Amniotic epithelial cell (primary cell): ENCODE measurements at places on chromosomes 13 and 19.

DNA sequence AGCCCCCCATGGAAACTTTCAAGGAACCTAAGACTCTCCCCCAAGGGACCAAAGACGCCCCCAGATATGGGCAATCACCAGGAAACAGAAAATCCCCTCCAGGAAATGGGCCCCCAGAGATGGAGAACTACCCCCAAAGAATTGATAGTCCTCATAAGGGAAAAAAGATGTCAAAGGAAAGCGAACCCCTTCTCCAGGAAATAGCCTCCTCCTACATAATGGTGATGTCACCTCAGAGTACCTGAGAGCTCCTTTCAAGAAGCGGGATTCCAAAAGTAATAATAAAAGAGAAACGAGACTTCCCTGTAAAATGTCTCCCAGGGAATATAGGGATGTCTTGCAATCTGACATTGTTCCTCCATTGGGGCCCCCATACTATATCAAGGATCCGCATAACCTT lies 1.1 kb downstream of the CDKN2D start:
- no peak for DNase-seq

- no peak for DNase-seq
These were observed 166.2 kb downstream of the ZIC5 start for GRCh38 chr13:99805361-99805760.

GRCh38 chr13:26061947-26062346 lies 10.1 kb upstream of the SHISA2 start:
- peak; percentile 73 for DNase-seq

DNA sequence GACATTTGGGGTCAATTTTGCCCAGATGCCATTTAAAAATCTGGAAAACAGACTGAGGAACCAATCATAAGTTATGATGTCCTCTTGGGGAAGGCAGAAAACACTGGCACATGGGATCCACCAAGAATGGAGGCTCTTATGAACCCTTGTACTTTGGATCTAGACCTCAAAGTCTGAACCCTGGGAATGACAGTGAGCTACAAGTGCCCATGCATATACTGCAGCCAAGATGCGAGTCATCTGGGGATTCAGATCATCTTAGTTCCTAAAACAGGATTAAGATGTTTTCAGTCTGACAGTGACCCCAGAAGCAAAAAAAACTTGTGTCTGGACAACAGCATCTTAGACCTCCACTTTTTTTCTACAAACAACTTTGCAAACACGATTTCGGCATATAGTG lies 100.2 kb upstream of the SIAH3 start:
- peak; percentile 15 for DNase-seq

- DNase-seq, result peak; percentile 78
These were observed 1.2 kb downstream of the APLP1 start for GRCh38 chr19:35869327-35870123.

DNA sequence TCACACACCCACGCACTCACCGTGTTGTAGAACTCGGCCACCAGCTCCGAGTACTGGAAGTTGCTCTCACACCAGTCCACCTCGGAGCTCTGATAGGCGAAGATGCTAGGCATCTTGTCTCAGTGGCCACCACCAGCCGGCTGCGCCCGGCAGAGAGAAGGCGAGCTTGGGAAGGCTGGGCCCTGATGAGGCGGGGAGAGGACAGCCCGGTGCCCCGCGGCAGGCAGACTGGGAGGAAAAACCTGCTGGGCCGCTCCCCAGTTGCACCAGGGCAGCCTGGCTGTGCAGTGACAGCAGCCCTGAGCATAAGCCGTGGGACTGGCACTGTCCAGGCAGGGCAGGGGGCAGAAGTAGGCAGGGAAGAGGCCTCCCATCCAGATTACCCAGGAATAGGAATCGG lies at the start of gene ACER1:
TSS of gene ACER1 (minus strand) at position 174 of the 400 bp plus-strand sequence. CDS start at position 113, 61 bp downstream.
- no peak for DNase-seq

DNA sequence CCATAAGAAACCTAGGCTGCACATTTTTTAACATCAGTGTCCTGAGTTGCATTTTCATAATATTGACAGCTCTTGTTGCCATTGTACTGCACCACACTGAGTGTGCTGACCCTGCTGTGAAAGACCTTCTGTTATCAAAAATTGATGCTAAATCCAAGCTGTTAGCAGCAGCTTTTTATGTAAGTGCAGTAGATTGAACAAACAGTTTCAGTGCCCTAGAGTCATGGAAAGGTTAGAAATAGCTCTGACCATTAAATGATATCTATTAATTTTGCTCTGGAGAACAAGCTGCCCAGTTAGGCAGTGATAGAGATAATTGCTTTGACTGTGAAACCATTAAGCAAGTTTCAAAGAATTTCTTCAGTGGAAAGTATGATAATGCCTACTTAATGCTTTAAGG lies 1289.2 kb upstream of the PCDH20 start:
- DNase-seq, result no peak

DNA sequence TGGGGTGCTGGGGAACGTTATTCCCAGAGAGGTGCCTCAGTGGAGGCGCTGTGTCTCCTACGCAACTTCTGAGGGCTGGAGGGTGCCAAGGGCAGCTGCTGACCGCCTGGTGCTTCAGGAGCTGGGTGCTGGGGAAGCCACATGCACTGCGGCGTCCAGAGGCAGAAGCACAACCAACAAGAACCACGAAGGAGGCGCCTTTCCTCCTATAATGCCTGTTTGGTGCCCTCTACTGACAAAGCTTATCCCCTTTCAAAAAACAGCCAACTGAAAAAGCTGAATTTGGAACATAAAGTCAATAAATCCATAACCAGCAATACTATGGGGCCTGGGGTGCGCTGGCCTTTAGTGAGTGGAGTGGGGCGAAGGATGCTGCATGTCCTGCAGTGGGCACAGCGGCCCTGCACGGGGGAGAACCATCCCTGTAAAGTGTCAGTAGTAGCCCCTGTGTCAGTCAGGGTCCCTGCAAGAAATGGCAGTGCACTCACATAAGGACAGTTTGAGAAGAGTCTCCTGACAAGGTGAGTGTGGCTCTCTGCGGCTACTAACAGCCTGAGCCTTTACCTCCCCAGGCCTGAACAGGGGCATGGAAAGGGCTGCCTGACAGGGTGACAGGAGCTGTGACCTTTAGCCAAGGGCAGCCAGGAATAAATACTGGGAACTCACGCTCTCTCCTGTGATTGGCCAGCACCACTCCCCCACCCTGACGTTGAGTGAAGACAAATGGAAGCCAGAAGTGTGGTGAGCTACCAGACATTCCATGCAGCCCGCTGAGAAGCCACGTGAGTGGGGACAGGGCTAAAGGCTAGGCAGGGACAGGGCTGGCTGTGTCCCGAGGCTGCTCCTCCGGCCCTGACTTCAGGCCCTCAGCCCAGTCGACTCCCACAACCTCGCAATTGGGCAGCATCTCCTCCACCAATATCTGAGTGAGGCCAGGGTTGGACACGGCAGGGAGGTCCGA lies 4.5 kb upstream of the B3GNT8 start:
- peak; percentile 64 for DNase-seq

GRCh38 chr19:13163609-13164342 lies 13.6 kb downstream of the IER2 start:
- DNase-seq, result peak; percentile 94

- DNase-seq, result peak; percentile 82
These were observed 8.7 kb downstream of the BCL3 start for GRCh38 chr19:44757057-44757734.

DNA sequence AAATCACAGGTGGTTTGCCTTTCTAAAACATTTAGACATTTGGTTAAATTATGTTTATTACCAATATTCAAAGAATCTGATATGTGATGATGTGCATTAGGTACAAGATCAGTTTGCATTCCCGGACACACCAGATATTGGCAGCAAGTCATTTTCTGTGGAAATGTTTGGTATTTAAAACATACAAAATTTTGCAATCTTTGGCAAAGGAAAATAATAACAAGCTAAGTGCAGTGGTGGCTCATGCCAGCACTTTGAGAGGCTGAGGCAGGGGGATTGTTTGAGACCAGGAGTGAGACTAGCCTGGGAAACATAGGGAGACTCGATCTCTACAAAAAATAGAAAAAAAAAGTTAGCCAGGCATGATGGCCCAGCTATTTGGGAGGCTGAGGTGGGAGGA lies 29.1 kb upstream of the TSC22D1 start:
- DNase-seq, result no peak

- DNase-seq, result no peak
These were observed 58.9 kb downstream of the UBL3 start for GRCh38 chr13:29791508-29791907.

GRCh38 chr19:7294558-7295212 lies 471 bp upstream of the INSR start:
- DNase-seq, result no peak

DNA sequence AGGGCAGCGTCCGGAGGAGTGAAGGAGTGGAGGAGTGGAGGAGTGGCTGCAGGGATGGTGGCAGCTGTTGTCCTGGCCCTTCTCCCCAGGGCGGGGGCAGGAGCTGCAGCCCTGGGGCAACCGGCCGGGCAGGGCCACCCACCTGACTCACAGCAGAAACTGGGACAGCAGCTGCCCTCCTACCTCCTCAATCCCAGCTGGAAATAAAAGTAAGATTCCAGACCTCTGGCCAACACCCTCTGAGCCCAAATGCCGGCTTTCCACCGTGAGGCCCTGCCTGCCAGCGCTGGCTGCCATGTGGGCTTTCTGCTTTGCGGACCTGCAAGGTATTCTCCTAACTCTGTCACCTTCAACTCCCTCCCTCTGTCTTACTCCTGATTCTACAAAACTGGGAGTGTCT lies 3.3 kb upstream of the CLPP start:
- no peak for DNase-seq

GRCh38 chr13:49643035-49643646 lies 14.8 kb downstream of the ARL11 start:
- no peak for DNase-seq

DNA sequence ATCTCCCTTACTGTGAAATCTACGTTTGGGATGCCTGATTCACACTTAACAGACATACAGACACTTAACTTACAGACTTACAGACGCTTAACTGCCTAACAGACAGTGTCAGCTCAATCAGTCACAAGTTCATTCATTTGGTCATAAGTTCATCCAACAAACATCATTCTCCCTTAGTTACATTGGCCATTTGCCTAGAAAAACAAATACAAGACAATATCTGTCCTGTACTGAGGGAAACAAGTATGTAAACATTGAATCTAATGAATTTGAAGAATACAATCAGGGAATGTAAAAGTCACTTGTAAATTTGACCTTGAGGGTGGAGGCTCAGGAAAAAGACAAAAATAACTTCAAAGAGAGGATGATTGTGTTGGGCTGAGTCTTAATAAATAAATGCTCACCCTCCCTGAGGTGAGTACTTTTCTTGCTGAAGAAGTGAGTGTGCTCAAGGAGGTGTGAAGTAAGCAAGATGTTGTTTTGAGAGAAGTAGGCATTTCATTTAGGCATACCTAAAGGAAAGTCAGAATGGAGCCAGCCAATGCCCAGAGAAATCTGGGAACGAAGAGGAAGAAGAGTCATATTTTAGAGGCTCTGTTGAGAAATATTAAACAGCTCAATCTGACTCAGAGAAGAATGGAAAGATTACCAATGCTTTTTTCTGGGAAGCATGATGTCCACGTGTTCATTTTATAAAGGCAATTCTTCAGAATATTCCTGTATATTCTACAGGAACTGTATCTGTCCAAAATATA lies 958.4 kb upstream of the SLC10A2 start:
- peak; percentile 59 for DNase-seq

- no peak for DNase-seq
These were observed 72.4 kb downstream of the NHLRC3 start for GRCh38 chr13:39110518-39111097.

DNA sequence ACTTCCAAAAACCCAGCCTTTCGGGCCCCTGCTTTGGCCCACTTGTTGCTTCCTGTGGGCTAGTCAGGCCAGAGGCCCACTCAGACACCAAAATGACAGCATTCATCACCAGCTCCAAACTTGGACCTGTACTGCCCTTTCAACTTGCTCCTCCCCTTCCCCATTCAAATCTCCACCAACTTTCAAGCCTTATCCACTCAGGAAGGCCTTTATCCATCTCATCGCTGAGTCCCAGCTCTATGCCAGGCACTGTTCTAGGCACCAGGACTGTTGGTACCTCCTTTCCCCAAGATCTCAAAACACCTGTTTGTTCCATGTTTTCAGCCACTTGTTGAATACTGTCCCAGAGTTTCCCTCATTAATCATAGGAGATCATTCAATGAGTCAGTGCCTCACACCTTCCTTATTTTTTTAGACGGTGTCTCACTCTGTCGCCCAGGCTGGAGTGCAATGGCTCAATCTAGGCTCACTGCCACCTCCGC lies 1011.4 kb downstream of the UQCRFS1 start:
- DNase-seq, result no peak

- DNase-seq, result no peak
These were observed 542.1 kb downstream of the UQCRFS1 start for GRCh38 chr19:28670836-28671235.
